Dorsolateral prefrontal cortex (tissue), 122 donors: ENCODE measurements at places on chromosomes 1 and 21.

- DNase-seq: no peak
Measured at GRCh38 chr1:39214998-39215873, 10.7 kb downstream of the MACF1 start.

- peak; percentile 47 for DNase-seq
Measured at GRCh38 chr1:208093754-208094719, 150.1 kb downstream of the PLXNA2 start.

GRCh38 chr1:27053977-27054753 lies 41.5 kb upstream of the TENT5B start:
- DNase-seq: no peak

DNA sequence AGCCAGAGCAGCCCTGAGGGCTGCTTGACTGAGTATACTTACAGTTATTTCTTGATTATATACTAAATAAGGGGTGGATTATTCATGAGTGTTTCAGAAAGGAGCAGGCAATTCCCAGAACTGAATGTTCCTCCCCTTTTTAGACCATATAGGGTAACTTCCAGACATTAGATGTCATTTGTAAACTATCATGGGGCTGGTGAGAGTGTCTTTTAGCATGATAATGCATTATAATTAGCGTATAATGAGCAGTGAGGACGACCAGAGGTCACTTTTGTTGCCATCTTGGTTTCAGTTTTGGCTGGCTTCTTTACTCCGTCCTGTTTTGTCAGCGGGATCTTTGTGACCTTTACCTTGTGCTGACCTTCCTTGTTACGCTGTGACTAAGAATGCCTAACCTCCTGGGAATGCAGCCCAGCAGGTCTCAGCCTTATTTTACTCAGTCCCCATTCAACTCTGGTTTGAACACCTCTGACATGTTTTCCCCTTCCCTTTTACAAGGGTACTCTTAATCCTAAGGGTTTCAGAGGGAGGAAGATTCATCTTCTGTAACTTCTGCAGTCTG lies 16.2 kb downstream of the KCTD3 start:
- DNase-seq: no peak

GRCh38 chr1:214466403-214467077 lies 84.9 kb downstream of the PTPN14 start:
- DNase-seq: no peak

DNA sequence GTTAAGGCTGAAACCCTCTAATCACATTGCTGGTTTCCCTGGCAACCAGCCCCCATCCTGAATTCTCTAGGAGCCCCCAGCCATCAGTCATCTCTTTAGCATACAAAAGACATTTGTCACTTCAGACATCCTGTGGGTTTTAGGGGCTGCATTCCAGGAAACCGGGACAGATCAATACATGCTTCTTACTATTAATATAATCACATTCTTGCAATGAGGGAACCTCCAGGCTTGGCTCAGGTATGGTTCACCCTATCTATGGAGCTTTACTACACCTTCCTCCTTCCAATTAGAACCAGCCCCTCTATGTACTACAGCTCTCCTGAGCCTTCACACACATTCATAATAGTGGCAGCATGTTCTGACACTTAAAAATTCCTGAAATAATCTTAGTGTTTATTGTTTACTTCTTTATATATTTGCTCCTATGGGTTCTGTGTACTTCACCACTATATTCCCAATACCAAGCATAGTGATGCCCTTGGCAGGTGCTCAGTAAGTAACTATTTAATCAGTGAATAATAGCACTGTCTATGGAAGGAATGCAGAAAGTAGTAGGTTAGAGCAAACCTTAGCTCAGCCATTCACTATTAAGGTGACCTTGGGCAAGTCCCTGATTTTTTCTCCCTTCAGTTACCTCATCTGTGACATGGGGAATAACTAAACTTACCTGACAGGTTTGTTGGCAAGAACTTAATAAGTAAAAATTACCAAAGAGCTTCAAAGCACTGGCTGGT lies 59.6 kb downstream of the ZNF678 start:
- no peak for DNase-seq
